ENCODE measurements at places on chromosomes 7 and 10.

GRCh38 chr10:72315054-72315453 lies 39.7 kb downstream of the DNAJB12 start:
- DNase-seq: no peak

- no peak for DNase-seq
Measured at GRCh38 chr10:88256886-88257285, 326.2 kb downstream of the RNLS start.

GRCh38 chr7:68207676-68208075 lies 1211.0 kb downstream of the TYW1 start:
- no peak for DNase-seq

DNA sequence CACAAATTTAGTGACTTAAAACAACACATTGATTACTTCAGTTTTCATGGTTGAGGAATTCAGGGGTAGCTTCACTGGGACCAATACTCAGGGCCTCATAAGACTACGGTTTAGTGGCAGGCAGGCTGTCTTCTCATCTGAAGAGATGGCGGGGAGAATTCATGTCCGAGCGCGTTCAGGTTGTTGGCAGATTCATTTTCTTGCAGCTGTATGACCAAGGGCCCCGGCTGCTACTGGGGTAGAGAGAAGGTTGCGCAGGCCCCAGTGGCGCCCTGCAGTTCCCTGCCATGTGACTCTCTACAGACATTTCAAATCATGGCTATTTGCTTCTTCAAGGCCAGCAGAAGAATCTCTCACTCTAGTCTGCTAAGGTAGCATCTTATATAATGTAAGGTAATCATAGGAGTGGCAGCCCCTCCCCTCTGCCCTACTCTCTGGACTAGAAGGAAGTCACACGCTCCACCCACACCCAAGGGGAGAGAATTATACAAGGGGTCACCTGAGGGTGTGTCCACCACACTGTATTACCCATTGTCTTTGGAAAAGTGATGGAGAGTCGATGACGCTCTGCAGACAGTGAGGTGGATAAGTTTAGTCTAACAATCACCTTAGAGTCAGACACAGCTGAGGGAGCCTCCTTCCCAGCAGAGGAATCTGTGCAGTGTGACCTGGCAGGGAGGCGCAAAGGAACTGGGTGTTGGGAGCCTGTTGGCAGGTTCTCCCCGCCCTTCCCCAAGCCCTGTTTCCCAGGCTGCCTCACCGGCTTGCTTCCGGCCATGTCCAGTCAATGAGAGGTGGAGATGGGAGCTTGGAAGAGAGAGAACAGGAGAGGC lies 35.7 kb upstream of the PLEKHA1 start:
- no peak for DNase-seq

DNA sequence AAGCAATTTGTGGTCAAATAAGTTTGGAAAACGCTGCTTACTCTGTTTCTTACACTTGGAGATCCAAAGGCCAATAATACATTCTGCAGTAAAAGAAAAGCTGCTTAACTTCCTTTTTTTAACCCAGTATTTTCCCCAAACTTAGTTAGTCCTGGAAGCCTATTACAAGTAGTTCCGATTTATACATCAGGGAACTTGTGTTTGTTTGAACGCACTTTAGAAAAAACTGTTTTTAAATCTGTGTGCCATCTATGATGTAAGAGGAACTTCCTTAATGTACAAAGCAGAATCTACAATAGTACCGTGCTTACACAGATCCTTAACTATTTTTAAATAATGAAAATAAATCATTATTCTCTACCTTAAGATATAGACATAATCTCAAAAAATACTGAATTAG lies 23.0 kb downstream of the SFR1 start:
- DNase-seq: no peak

Data from CD4-positive, alpha-beta T cell treated with Interleukin-6 at 100 ng/mL for 8 hours (primary cell).